Left renal pelvis (tissue), 4 donors: ENCODE measurements at places on chromosomes 7 and 10. TPM values are rescaled to one million over a fixed set of nuclear protein-coding genes. Genes with fewer than 3 reads are reported as not detected.

DNA sequence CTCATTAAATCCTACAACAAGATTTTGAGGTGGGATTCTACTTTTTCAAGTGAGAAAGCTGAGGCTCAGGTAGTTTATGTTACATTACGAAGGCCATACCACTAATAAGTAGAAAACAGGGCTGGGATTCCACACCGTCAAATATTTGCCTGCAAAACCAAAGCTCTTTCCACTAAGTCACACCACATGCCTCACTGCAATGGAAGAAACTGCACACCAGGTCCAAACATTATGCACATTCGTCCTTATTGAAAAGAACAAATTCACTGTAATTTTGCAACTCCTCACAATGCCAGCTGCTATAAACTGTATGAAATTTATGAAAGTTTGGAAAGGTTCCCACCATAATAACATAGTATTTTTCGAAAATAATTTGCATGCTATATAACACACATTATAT is 66.5 kb downstream of the DGKB start:
- no peak for DNase-seq

The GPR15LG gene
- not detected for polyA plus RNA-seq

The PNLIP gene
- polyA plus RNA-seq, result not detected

- no peak for DNase-seq
Measured at GRCh38 chr7:71349682-71350481, 217.9 kb downstream of the GALNT17 start.

The EMX2 gene
- polyA plus RNA-seq, result 10.8 TPM

The LEP gene
- polyA plus RNA-seq, result 0.50 TPM

- DNase-seq, result no peak
Measured at GRCh38 chr7:155007947-155008346, 5.0 kb upstream of the PAXIP1 start.

GRCh38 chr7:25901658-25902057 is 250.3 kb upstream of the NFE2L3 start:
- no peak for DNase-seq

DNA sequence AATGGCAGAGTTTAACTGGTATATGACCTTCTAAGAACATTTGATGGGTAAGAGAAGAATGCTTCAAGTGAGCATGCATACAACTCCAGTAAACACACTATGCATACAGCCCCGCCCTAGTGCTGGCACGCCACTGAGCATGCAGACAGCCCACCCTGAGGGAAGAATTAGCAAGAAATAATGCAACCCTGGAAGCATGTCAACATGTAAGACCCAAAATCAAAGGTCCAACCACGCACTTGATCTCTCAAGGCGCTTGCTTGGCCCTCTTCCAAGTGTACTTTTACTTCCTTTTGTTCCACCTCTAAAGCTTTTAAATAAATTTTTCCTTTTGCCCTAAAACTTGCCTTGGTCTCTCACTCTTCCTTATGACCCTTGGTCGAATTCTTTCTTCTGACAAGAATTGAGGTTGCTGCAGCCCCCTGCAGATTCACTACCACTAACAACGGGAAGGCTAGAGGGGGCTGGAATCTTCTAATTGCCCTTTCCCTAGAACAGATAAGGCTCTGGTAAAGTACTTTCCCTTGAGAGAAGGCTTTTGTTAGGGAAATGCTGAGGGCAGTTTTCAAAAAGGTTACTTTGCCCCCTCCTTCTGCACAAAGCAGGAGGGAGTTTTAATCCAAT is 3.4 kb downstream of the FAM24B start:
- no peak for DNase-seq

- no peak for DNase-seq
Measured at GRCh38 chr10:93762979-93763391, 5.2 kb downstream of the LGI1 start.

DNA sequence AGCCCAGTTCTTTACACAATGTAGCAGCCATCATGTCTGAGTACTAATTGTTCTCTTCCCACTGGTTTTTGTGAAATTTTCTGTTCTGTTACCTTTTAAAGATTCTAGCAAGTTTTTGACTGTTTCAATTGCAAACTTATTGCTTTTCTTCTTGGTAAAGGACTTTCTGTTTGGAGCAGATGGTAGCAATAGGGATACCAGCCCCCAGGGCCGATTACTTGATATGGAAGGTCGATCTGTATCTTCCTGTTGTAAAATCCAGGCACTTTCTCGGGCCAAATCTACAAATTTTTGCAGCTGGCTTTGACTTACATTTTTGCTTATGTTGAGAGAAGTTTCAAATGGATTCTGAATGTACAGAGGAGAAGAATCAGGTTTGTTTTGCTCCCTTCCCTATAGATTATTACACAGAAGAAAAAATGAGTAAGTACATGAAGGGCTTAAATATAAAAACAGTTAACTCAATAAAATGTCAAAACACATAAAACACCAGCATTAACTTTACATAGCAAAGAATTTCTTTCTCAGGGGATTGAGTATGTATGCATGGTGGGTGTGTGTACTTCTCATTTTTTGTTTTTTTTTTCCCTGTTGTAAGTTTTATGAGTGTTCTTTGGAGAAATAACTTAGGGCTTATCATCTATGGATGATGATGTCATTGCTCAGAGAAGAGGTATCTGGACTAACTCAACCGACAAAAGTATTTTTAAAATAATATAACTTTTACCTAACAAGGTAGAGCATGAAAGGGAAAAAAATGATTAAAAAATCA is 35.3 kb downstream of the MTPAP start:
- no peak for DNase-seq

GRCh38 chr7:73555411-73555982 is 2.0 kb downstream of the BCL7B start:
- no peak for DNase-seq

The AKR1C3 gene
- polyA plus RNA-seq, result 61.7 TPM

- no peak for DNase-seq
Measured at GRCh38 chr10:10777279-10777678, 240.4 kb upstream of the CELF2 start.

DNA sequence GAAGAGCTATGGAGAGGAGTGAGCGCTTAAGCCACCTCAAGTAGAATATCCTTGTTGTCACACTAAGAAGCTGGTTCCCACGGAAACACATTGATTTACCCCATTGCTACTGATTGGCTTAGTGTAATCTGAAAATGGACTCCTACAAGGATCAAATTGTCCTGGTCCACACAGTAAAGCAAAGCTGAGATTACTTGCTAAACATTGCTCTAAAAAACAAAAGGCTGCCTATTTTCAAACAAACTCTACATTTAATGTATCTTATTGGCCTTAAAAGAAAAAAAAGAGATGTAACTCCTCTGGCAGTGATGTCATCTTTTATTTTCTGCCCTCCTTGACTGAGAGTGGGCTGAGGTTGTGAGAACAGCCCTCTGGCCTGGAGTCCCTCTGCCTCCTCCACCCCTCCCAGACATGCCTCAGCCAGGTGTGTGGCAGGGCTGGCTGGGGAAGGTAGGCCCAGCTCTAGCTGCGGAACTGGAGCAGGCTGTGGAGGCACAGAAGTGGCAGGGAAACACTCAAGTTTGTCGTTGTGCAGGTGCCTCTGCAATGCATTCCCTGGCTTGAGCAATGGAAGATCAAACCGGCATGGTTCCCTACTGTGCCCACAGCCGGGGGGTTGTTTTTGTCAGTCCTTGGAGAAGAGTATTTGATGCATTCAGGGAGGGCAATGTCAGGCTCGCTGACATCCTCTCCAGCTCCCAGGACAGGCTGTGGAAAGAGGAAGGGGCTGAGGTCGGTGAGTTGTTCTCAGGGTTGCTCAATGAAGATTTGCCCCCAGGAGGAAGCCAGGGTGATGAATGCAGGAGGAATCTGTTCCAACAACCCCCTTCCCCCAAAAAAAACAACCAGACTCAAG is 9.1 kb downstream of the KLF6 start:
- DNase-seq, result no peak

DNA sequence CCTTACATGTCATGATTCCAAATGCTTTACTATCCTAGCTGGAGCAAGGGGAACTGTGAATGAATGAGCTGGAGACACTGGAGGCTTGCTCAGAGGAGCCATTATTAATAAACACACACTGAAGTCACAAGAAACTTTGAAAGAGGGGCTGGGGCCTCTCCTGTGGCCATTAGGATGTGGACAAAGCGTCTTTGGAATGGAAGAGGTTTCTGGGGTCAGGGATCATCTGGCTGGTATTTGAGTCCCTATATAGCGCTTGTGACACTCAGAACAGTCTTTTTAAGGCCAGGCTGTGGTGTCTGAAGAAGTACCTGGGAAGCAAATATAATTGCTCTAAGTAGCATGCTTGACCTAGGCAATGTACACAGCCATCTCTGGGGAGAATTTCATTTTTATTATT is 193.0 kb downstream of the JCAD start:
- DNase-seq, result no peak

DNA sequence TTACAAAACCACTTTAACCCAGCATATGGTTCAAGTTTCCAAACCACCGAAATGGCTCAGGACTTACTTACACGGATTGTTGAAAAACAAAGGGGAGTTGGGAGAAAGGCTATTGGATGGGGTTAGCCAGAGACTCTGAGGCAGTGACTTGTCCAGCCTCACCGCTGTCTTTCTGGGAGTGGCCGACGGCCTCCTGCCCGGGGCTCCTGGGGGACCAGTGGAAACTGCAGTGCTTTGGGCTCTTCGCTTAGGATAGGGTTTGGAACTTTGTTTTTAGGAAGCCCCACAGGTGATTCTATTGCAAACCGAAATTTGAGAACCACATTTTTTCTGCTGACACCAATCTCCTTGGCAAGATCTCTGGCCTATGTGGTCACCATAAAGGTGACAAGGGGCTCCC is 38.1 kb upstream of the R3HCC1L start:
- DNase-seq, result no peak

DNA sequence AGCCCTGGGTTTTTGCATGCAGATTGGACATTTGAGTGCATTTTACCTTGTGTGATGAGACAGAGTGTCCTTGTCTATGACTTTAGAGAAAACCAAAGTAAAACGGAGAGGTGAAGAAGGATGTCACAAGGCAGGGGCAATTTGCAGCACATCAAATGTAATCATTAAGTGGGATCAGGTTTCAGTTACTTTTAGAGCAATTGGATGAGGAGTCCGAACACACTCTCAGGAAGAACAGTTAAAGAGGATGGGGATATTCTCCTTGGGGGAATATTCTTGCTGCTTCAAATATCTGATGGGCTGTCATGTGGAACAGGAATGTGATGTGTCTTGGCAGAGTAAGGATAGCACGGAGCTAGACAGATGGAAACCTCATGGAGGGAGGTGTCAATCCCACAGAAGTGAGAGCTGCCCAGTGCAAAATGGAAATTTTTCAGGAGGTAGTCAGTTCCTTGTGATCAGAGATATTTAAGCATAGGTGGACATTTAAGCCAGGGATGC is 757 bp downstream of the RAB19 start:
- no peak for DNase-seq

GRCh38 chr7:51521694-51522312 is 205.2 kb upstream of the COBL start:
- no peak for DNase-seq

GRCh38 chr10:88254091-88254490 is 329.0 kb downstream of the RNLS start:
- no peak for DNase-seq

- DNase-seq, result no peak
Measured at GRCh38 chr10:9198611-9199010, 1144.1 kb downstream of the GATA3 start.

- no peak for DNase-seq
Measured at GRCh38 chr7:94476251-94476840, 33.3 kb upstream of the CASD1 start.
